T-helper 1 cell (primary cell): ENCODE measurements at places on chromosomes 4 and X.

- no peak for DNase-seq
Observed at GRCh38 chr4:101600287-101600686, 190.2 kb upstream of the BANK1 start.

DNA sequence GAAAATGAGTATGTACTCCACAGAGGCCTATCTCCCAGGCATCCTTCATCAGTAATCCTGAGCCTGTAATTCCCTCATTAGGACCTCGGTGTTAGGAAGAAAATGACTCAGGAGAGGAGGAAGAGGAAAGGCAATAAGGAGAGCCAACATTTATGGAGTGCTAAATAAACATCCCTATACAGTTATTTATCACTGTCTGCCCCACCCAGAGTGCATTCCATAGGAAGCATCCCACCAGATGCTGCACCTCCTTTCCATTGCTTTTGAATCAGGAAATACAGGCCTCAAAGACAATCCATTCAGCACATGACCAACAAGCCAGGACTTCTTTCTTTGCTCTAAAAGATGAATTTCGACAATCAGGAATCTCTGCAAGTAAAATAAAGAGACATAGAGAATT is 47.6 kb downstream of the USP38 start:
- DNase-seq: no peak

- no peak for DNase-seq
Observed at GRCh38 chrX:154661899-154662298, 8.5 kb upstream of the CTAG2 start.

DNA sequence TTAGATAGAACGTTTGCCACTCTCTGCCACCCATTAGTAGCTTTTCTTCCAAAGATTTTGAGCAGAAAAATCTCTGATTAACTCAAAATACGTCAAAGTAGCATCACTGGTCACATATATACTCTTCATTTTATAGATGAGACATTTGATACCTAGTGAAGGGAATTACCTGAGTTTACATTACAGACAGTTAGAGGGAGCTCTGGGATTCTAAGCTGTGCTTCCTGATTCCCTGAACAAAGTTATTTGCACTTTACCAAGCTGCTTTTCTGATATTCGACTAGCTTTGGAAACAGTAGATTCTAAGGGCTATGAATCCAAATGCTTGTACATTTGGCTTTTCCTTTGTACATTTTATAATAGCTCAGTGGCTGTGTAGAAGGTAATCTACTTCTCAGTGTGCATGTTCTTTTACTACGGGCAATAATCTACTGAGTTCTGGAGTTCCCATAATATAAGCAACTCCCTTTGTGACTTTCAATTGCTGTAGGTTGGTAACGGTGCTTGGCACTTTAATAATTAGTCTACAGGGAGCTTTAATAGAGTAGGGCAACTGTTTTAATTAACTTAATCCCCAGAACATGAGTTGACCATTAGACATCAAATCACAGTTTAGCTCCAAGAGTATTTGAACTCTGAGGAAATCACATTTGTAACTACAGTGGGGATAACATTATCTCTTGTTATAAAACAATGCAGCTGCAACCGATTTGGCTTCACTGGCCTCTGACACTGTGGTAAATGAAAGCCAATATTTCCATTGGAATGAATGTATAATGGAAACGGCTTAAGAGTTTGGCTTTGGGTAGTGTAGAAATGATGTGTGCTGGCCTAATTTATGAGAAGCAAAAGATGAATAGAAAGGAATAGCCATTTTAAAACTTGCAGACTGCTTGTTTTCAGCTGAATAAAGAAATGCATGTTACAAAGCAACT is 1602.4 kb downstream of the STIM2 start:
- DNase-seq: no peak

- no peak for DNase-seq
Observed at GRCh38 chr4:63459329-63459728, 949.9 kb downstream of the TECRL start.

DNA sequence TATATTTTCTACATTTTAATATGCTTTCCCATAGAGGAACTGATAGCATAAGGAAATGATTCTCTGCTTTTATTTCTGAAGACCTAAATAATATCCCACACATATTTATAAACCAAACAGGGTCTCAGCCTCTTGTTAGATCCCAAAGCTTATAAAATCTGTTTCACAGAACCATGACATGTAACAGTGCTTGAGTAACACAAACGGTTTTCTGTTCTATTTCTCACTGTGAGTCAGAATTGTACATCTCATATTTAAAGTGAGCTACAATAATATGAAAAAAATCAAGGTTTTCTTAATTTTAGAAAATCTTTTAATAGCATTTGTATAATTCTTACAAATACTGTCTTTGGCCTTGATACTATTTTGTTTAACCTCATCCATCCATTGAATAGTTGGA is 51.2 kb downstream of the NR3C2 start:
- no peak for DNase-seq

DNA sequence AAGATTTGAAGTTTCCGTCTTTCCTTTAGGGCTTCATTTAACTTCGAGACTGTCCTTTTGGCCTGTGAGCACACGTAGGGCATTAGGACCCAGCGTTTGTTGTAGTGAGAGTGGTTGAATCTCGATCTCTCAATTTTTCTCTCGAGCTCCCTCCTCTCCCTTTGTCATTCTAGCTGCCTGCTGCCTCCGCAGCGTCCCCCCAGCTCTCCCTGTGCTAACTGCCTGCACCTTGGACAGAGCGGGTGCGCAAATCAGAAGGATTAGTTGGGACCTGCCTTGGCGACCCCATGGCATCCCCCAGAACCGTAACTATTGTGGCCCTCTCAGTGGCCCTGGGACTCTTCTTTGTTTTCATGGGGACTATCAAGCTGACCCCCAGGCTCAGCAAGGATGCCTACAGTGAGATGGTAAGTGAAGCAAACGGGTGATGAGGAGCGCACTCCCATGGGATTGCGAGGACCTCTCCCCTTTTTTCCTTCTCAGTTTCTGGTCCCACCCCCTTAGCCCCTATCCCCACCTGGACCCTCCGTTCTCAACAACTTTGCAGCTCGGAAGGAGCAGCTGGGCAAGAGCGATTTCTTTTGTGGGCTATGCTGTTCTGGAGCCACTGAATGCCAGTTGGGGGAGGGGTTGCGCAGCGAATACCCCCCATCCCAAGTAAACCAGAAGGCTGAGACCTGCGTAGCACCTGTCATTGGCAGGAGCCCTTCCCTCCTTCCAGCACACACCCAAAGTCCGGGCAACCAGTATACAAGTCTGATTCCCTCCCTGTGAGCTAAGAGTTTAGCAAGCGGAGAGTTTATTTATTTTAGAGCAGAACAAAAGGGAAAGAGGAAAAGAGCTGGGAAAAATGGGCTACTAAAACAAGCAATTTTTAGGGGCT is at the start of gene TMEM35A:
Gene TMEM35A, plus strand, starts transcription at position 164 of the 883 bp plus-strand sequence. Its CDS starts 124 bp downstream, at position 288.
- DNase-seq: no peak

DNA sequence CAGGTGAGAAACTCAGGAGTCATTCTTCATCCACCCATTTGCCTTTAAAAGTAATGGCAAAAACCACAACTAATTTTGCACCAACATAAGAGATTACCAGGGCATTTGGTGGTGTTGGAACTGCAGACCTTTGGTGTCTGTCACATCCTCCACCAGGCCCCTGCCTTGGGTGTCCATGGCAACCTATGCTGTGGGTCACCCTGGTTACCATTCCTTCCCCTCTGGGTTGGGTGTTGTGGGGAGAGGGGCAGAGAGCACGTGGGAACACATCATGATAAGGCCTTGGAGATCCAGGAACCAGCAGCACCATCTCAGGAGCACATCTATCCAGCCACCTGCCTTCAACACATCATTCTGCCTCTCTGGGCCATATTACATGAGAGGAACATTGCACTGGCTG is 77.3 kb downstream of the CHRNA9 start:
- DNase-seq: no peak

- no peak for DNase-seq
Observed at GRCh38 chr4:44071959-44072955, 376.4 kb downstream of the KCTD8 start.

- DNase-seq: no peak
Observed at GRCh38 chr4:151322570-151322969, 2.8 kb downstream of the SH3D19 start.

- DNase-seq: no peak
Observed at GRCh38 chr4:143230683-143231082, 46.0 kb downstream of the USP38 start.

DNA sequence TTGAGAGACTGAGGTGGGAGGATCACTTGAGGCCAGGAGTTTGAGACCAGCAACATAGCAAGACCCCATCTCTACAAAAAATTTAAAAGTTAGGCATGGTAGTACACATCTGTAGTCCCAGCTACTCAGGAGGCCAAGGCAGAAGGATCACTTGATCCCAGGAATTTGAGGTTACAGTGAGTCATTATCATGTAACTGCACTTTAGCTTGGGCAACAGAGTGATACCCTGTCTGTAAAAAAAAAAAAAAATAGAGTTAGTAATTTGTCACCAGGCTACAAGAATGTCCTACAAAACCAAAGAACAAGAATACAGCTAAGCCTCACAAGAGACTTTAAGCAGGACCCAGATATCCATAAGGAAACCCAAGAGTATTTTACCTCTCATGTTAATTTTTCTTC is 27.0 kb upstream of the RAB28 start:
- DNase-seq: no peak

GRCh38 chr4:54729256-54729655 is 71.5 kb downstream of the KIT start:
- DNase-seq: no peak

- no peak for DNase-seq
Observed at GRCh38 chrX:9710332-9710731, 55.3 kb downstream of the GPR143 start.

DNA sequence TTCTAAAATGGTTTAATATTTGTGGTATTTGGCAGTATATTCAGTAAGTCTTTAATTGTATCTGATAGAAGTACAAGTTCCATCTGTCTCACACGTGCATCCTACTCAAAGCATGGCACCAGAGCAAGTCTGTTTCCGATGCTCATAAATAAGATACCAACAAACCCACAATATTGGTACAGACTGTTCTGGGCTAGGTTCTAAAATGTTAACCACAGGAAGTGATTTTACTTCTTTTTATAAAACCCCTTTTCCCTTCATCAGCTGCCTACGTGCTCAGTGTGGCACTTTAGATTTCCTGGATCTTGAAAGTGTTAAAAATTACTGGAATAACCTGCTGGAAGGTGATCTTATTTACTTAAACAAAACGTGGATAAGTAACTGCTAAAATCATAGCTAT is 165.1 kb downstream of the CFAP299 start:
- DNase-seq: peak; percentile 2
